Spinal cord (tissue), 10 donors: ENCODE measurements at places on chromosomes 11 and 22. TPM values are rescaled to one million over a fixed set of nuclear protein-coding genes. Genes with fewer than 3 reads are reported as not detected.

The PPFIBP2 gene
- polyA plus RNA-seq: 16.2 TPM

The NDUFS8 gene
- 148 TPM for polyA plus RNA-seq

The CHST1 gene
- polyA plus RNA-seq: 62.4 TPM

The ZNF280B gene
- polyA plus RNA-seq: 4.0 TPM

The DERL3 gene
- polyA plus RNA-seq: 4.5 TPM

The MISFA gene
- 7.8 TPM for polyA plus RNA-seq

The NRGN gene
- polyA plus RNA-seq: 33.3 TPM

The PTPRJ gene
- 16.4 TPM for polyA plus RNA-seq

The TM7SF2 gene
- 104 TPM for polyA plus RNA-seq

The MRTFA gene
- polyA plus RNA-seq: 42.0 TPM

The OR56B1 gene
- polyA plus RNA-seq: not detected

The DDI1 gene
- not detected for polyA plus RNA-seq

The SLC25A45 gene
- 3.7 TPM for polyA plus RNA-seq

The APLNR gene
- 71.1 TPM for polyA plus RNA-seq

The APOBEC3G gene
- 4.4 TPM for polyA plus RNA-seq

The PRR33 gene
- 0.21 TPM for polyA plus RNA-seq

The PLA2G3 gene
- 1.3 TPM for polyA plus RNA-seq

The CDCA5 gene
- polyA plus RNA-seq: 15.0 TPM

The PPP1CA gene
- polyA plus RNA-seq: 115 TPM

The IFITM10 gene
- 15.8 TPM for polyA plus RNA-seq

The APLP2 gene
- 479 TPM for polyA plus RNA-seq

The ARHGAP32 gene
- 31.8 TPM for polyA plus RNA-seq

The TREH gene
- polyA plus RNA-seq: 3.8 TPM

The POGLUT3 gene
- polyA plus RNA-seq: 17.5 TPM

The FOSL1 gene
- polyA plus RNA-seq: 0.41 TPM

The WBP2NL gene
- polyA plus RNA-seq: 2.7 TPM

The P4HA3 gene
- polyA plus RNA-seq: 3.3 TPM
